ENCODE measurements at places on chromosomes 12 and 14. TPM values are rescaled to one million over a fixed set of nuclear protein-coding genes. Genes with fewer than 3 reads are reported as not detected.

TAS2R30 gene
- 0.32 TPM for polyA plus RNA-seq

TAS2R20 gene
- not detected for polyA plus RNA-seq

GPR132 gene
- 0.20 TPM for polyA plus RNA-seq

MOK gene
- 24.9 TPM for polyA plus RNA-seq

SLC6A13 gene
- polyA plus RNA-seq, result 6.5 TPM

AJUBA gene
- polyA plus RNA-seq, result 4.1 TPM

RNASE2 gene
- not detected for polyA plus RNA-seq

CLEC1B gene
- not detected for polyA plus RNA-seq

GPD1 gene
- 3.1 TPM for polyA plus RNA-seq

DLK1 gene
- polyA plus RNA-seq, result not detected

RGS6 gene
- 10.0 TPM for polyA plus RNA-seq

CMA1 gene
- not detected for polyA plus RNA-seq

PLEKHG3 gene
- 0.78 TPM for polyA plus RNA-seq

ACSS3 gene
- polyA plus RNA-seq, result 0.20 TPM

EXOC3L4 gene
- not detected for polyA plus RNA-seq

GLS2 gene
- polyA plus RNA-seq, result 18.7 TPM

BCL2L14 gene
- 0.30 TPM for polyA plus RNA-seq

ANKRD33 gene
- not detected for polyA plus RNA-seq

RESF1 gene
- polyA plus RNA-seq, result 18.0 TPM

BATF gene
- not detected for polyA plus RNA-seq
